Activated CD4-positive, alpha-beta T cell treated with anti-CD3 and anti-CD28 coated beads, Interleukin-2, amount 50 U/mL, for 16 hours (primary cell): ENCODE measurements at places on chromosomes 4 and X.

DNA sequence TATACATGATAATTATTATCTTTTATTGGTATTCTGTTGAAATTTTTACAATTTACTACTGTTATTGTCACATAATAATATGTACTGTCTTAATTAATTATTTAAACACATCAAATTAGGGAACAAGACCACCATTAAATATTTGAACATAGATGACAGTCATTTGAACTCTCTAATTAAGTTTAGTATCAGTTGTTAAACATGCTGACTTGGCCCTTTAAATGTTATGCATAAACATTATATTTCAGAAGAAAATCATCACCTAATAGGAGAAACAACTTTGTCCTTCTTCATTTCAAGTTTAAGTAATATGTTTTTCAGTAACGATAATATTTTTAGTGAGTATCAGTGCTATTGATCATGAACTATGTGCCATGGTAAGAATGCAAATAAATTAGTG is 623.5 kb upstream of the GNPDA2 start:
- DNase-seq, result no peak

DNA sequence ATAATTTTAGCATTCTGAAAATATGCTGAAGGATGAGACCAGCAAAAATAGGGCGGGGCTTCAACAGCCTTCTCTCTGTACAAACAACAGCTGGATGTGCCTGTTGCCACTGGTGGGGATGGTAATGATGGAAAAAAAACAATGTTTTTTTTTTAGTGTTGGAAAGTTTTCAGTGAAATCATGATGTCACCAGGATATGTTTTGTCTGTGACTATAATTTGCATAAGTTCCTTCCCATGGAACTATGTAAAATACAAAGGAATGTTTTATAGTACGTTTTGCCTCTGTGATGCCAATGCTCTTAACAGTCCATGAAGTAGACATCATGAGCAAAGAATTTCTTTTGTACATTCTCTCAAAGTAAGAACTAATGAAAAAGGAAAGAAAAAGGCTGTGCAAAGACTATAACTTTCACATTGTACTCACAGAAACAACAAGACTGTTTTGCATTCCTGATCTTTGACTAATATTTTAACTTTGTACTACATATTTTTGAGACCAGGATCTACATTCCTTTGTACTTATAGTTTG is 589.7 kb downstream of the SPRY1 start:
- DNase-seq, result no peak

DNA sequence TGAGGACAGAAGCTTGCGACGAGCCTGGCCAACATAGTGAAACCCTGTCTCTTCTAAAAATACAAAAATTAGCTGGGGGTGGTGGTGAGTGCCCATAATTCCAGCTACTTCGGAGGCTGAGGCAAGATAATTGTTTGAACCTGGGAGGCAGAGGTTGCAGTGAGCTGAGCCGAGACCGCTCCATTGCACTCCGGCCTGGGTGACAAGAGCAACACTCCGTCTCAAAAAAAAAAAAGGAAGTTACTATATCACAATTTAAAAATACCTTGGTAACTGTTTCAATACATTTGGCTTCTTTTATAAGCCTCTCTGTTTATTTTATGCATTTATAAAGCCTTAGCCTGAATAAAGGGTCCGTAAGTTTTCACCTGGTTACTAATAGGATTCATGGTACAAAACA is 46.6 kb upstream of the CHRNA9 start:
- no peak for DNase-seq

- DNase-seq, result no peak
These were observed 224.5 kb downstream of the DLG3 start for GRCh38 chrX:70669120-70669519.

DNA sequence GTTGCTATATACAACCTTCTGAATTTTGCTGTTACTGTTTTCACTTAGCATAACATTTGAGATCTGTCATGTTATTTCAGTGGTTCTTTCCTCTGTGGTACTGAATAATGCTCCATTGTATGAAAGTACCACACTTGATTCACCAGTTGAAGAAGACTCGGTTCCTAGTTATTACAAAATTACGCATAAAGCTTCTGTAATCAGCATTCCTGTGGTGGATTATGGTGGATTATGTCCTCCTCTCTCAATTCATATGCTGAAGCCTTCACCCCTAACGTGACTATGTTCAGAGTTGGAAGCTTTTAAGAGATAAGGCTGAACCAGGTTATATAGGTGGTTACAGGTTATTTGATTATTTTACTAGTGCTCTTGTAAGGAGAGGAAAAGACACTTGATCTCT is 2143.5 kb upstream of the AGA start:
- no peak for DNase-seq

- peak; percentile 35 for DNase-seq
These were observed 2.2 kb upstream of the CFI start for GRCh38 chr4:109803924-109804571.

DNA sequence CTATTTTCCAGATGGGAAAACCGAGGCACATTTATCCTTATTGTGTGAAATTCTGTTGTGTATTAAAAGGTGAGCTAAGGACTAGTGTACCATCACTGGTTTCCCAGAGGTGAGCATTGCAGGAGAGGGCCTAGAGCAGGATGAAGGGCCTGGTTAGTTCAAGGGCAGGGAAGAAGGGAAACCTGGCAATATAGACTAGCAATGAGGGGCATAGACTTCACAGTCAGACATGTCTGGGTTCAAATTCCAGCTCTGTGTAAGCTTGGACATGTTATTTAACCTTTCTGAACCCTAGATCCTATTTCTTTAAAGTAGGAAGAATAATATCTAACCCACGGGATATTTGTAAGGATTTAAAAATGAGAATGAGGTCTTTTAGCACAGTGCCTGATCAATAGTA is 50.8 kb downstream of the WDR19 start:
- DNase-seq, result no peak

DNA sequence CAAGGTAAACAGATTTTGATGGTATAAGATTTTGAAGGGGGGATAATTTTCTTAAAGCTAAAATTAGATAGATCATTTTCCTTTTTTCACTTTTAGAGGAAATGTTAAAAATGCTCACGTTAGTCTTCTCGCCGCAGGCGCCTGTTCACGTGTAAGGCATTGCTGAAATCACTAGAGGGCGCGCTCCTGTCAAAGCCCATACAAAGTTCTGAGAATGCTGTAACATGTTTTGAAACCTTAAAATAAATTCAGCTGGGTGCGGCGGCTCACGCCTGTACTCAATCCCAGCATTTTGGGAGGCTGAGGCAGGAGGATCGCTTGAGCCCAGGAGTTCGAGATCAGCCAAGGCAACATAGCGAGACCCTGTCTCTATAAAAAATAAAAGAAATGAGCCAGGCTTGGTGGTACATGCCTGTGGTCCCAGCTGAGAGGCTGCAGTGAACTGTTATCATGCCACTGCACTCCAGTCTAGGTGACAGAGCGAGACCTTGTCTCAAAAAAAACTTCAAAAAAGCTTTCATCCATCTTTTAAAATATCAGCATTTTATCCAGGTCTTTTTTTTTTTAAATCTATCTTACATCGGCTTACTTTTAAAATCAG is 138.0 kb downstream of the RBMX2 start:
- peak; percentile 48 for DNase-seq

DNA sequence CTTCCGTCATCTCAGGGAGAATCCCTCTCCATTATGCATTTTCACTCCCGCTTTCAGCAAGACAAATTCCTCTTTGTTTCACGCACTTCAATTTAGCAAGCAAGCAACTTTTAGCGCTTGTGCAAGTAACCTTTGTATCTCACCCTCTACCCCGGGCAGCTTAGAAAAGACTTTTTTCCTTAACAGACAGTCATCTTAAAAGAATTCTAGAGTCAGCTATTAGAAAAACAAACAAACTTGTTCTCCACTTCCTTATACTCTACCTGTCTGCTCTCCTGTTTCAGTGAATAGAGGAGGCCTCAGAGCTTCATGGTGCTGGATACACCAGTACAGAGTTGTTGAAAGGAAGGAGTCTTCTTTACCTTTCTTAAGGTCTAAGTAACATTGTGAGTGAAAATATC is 12.1 kb downstream of the TIGD2 start:
- no peak for DNase-seq

DNA sequence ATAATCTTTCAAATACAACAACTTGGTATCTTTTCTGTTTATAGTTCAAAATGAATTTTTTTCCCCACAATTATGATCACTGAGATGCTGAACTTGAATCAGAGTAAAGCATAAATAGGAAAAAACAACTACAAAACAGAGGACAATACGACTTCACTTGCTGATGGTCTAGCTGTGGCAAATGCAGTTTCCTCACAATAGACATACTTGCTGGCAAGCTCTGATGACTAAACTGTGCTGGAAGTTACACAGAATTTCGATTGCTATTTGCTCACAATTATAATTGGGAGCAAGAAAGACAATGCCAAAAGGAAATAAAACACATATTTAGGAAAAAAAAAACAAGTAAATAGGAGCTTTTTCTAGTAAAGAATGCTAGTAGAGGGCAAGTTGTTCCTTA is 14.7 kb downstream of the VEGFC start:
- no peak for DNase-seq

DNA sequence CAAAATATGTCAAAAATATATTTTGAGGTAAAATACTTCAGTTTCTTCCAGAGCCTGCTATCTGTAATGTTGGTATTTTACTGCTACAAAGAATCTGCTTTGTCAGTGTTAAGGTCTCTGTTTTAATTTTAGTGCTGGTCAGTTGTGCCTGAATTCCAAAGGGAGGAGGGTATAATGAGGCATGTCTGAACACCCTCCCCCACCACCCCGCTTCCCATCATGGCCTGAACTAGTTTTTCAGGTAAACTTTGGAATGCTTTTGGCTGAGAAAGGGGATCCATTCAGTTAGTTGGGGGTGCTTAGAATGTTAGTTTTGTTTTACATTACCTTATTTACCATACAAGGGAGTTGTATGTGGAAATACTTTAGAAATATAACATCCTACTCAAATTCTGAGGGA is 158.5 kb downstream of the MID1IP1 start:
- DNase-seq, result no peak

GRCh38 chr4:110620691-110621327 is 2.1 kb downstream of the PITX2 start:
- peak; percentile 26 for DNase-seq

GRCh38 chr4:95198961-95199360 is 349.8 kb downstream of the UNC5C start:
- no peak for DNase-seq

DNA sequence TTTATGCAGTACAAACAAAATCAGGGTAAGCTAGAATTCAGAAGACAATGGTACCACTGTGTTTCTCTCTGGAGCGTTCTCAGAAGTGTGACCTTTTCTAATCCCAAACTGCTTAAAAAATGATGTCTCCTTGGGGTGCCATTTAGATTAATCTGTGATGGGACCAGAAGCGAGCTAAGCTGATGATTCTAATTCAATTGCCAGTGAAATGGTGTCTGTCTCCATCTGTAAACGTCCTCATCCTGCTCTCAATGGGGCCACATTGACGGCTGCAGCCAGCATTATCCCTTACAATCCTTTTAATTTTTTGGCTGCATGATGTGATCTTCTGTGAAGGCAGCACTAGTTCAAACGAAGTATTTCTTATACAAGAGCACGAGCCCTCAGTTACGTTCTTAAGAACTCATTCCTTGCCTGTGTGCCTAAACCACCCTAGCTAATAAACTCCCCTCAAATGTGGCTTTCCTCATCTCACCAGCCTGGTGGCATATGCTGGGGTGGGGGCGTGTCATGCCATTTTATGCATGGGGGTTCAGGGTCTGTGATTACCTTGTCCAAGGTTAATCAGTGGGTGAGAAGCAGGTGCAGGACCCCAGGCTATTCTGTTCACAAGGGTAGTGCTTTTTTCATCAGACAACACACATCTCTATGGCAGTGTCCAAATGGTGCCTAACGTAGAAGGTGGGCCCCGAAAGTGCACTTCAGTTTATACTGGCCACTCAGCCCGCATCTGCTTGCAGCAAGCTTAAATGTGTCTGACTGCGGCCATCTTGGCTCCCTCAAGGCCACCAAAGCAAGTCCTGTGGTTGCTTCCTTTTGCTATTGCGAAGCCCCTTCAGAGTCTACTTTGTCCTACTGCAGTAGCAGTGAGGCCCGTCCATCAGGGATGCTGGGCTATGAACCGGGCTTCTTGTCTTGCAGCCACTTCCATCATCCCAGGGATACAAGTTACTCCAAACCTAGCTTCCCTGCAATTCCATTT is 45.7 kb upstream of the SLC2A9 start:
- DNase-seq, result no peak

- no peak for DNase-seq
These were observed 638.7 kb downstream of the PCDH18 start for GRCh38 chr4:136893573-136893972.

- peak; percentile 69 for DNase-seq
These were observed 315.8 kb upstream of the TEX13C start for GRCh38 chrX:125003746-125004446.

GRCh38 chrX:133185119-133185518 is 33.0 kb downstream of the TFDP3 start:
- no peak for DNase-seq

GRCh38 chr4:142324572-142324971 is 521.5 kb downstream of the INPP4B start:
- DNase-seq, result peak; percentile 41

DNA sequence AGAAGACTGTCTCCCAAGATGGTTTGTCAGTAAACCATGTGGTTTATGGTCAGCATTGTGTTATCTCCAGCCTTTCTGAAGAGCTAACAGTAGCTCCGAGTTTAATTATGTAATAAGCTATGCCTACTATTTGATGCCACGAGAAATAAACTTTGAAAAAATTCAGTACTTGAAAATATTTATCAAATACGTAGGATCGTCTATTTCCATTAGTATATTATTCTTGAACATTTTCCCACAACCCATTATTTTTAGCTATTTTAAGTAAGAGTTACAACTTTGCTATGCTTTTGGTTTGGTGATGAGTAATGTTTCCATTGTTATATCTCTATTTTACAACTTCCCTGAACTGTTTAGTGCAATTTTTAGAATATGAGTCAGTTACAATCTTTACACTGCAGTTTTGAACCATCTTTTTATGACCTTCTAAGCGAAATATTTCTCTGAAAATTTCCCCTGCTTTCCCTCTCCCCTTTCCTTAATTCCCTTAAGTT is 44.5 kb upstream of the TRIM2 start:
- peak; percentile 53 for DNase-seq

DNA sequence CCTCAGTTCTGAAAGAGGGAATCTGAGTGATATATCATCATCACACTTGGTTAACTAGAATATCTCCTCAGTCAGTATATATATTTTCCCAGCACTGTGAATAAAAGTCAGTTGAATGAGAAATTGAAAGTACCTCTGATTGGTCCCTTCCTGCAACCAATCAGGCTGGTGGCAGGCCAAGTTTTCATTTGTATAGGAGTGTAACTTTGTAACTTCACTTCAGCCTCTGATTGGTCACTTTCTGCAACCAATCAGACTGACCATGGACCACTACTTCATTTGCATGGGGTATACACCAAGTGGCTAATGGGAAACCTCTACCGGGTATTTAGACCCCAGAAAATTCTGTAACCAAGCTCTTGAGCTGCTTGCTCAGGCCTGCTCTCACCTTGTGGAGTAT is 2.0 kb upstream of the PGK1 start:
- no peak for DNase-seq

DNA sequence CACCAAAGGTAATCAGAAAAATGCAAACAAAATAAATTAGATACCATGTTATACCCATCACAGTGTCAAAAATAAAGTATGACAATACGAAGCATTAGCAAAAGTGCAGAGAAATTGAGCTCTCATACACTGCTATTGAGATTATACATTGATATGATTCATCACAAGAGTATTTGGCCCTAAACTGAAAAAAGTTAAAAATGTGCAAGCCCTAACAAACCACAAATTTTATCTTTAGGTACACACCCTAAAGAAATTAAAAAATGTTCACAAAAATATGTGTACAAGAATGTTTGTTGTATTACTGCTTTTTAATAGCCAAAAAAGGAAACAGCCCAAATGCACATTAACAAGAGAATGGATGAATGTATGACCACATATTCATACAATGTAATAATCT is 137.9 kb upstream of the MAGEA10 start:
- DNase-seq, result no peak

GRCh38 chr4:82861529-82861928 is 29.4 kb downstream of the SEC31A start:
- no peak for DNase-seq
